ENCODE measurements at places on chromosomes 7 and 10.

- peak; percentile 55 for DNase-seq
Measured at GRCh38 chr10:45354261-45354660, 19.8 kb upstream of the ALOX5 start.

DNA sequence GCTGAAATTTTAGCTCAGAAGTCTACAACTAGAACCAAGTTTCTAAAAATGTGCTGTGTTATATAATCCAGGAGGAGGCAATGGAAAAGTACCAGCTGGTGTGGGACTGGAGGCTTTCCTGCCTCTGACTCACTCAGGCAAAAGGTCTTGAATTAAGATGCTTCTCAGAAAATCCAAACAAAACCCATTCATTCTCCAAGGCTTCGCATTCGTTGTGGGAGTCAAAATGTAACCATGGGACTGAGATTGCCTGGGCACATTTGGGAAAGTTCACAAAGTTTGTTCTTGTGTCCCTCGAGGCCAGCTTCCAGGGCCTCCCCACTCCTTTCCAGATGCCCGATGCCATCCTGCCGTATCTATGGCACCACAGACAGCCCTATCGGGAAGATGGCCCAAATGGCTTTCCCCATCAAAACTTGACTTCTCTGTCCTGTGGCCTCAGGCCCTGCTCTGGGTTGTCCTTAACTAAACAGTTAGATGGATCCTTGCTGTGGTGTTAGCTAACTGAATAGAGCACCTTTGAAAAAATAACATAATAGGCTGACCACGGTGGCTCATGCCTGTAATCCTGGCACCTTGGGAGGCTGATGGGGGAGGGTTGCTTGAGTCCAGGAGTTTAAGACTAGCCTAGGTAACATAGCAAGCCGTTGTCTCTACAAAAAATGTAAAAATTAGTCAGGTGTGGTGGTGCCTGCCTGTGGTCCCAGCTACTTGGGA is 180.5 kb downstream of the PFKFB3 start:
- DNase-seq = no peak

GRCh38 chr7:97272237-97272975 is 154.9 kb downstream of the SDHAF3 start:
- no peak for DNase-seq

GRCh38 chr7:88116235-88116795 is 103.5 kb downstream of the SRI start:
- DNase-seq = no peak

DNA sequence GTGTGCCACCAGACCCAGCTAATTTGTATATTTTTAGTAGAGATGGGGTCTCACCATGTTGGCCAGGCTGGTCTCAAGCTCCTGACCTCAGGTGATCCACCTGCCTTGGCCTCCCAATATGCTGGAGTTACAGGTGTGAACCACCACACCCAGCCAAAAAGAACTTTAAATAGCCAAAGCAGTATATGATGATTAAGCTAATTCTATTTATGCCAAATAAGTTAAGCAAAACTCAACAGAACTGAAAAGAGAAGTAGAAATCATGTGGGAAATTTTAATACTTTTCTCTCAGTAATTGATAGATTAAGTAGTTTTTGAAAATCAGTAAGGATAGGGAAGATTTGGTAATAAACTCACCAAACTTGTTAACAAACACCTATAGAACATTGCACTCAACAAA is 24.5 kb upstream of the RHEB start:
- no peak for DNase-seq

DNA sequence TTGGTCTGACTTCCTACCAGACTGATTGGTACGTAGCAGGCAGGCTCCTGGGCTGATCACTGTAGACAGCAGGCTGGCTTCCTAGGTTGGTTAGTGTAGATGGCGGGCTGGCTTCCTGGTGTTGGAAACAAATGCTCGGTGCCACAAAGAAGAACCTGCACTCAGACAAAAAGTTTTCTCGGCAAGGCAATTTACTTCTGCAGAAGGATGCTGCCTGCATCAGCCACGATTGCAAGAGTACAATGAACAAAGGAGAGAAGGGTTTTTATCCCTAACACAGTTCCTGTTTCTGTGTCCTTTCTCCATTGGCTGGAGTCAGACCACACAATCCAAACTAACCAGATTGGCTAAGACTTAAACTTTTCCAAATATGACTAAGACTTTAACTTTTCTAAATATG is 123.6 kb upstream of the PPP2R2D start:
- no peak for DNase-seq

DNA sequence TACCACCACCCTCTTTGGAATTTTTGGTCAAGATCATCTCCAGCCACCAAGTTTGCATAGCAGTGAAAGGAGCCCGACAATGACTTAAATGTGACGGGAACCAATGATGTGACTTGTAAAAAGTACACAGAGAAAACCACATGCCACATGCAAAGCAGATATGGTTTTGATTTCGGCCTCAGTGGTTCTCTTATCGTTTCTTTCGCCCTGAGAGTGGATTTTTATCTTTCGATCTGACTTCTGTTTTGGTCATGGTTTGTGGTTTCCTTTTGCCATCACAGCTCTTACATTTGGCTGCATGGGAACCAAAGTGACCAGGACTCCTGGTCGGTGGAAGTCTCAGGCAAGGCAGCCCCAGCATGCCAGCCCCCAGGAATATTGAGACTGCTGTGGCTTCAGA is 31.5 kb downstream of the TCF7L2 start:
- peak; percentile 31 for DNase-seq

- DNase-seq = peak; percentile 43
Measured at GRCh38 chr7:33109005-33109757, at the start of gene RP9. TSS of gene RP9 (minus strand) at chr7:33109404. CDS start at chr7:33109372, 32 bp downstream.

DNA sequence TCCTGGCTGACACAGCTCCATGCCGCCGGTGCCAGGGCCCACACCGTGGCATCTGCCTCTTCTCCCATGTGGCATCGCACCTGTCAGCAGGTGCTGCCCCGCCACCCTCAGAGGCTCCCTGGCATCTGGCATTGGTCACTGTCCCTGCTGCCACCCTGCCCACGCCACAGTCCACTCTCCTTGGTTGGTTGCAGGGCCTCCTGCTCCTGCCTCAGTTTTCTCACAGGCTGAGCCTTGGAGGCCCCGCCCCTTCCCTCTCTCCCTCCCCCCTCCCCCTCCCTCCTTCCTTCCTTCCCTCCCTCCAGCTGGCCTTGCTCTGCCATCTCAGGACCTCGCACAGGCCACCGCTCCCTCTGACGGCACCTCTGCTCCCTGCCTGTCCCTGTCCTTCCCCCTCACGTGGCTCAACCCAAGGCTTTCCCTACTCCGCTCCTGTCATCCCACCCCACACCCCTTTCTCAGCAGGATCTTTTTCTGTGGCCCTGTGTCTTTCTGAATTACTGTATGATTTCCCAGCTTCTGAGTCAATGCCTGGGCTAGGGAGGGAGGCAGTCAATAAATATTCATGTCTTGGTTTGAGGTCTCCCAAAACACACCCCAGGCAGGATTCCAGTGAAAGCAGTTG is 87.4 kb downstream of the INPP5A start:
- DNase-seq = no peak

DNA sequence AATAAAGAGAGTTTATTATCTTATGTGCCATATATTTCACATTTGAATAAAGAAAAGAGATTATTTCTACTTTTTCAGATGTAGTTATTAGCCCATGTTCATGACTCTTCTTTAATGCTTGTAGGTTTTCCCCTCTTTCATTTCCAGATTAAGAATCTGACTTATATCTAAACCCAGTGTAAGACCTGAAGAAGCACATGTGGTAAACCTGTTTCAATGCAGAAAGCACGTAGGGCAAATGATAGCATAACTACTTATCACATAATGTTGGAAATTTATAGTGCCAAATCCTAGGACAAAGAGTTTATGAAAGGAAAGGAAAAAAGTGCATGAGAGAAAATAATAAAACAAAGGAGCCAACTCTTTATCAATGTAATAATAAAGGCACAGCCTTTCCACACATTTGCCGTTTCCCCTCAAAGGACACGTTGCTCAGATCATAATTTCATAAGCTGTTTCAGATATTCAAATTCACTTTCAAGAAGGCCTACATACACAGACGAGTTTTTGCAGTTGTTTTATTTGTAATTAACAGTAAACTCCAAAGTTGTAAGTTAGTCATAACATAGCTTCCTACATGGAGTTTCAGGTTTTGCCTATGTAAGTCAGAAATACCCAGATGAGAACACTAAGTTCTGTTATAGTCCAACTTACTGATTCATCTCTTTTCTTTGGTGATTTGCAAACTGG is 88.8 kb upstream of the MDFIC start:
- no peak for DNase-seq

- DNase-seq = no peak
Measured at GRCh38 chr7:146544748-146545147, 428.1 kb downstream of the CNTNAP2 start.

- no peak for DNase-seq
Measured at GRCh38 chr10:129934196-129934925, 29.7 kb downstream of the EBF3 start.

GRCh38 chr7:106423111-106423510 is 138.3 kb upstream of the NAMPT start:
- DNase-seq = no peak

DNA sequence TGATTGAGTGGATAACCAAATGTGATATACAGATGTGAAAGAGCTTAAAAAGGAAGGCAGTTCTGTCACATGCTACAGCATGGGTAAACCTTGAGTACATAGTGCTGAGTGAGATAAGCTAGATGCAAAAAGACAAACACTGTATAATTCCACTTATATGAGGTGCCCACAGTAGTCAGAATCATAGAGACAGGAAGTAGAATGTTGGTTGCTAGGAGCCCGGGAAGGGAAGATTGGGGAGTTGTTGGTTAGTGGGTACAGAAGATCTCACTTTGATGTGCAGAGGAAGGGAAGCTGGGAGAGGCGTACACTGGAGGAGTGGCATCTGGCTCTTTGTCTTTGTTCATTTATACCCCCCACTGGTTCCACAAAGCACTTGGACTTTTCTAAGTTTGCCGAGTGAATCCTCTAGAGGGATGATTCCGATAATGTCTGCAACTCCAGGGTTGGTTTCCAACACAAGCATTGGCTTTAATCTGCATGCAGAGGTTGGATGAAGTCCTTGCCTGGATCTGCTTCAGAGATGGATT is 39.5 kb downstream of the TSPAN14 start:
- peak; percentile 23 for DNase-seq

GRCh38 chr10:78215645-78216044 is 182.0 kb downstream of the RPS24 start:
- DNase-seq = no peak

GRCh38 chr7:142000244-142000643 is 4.6 kb downstream of the MGAM start:
- DNase-seq = no peak

- no peak for DNase-seq
Measured at GRCh38 chr10:106615081-106615480, 549.4 kb downstream of the SORCS1 start.

DNA sequence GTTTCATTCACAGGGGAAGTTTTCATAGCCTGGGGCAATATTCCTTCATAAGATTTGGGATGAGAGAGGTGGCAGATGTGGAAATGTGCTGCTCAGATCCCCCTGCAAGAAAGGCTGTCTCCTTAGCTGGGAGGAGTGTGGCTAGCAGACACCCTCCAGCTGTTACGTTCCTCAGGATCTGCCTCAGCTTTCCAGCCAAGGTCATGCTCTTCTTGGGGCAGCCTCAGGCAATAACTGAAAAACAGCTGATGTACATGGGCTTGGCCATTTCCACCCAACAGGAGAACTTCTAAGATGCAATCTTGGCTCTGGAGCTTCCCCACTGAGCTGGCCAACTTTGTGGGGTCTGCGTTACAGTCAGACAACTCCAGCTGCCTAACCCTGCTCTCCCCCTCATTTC is 51.3 kb upstream of the SEPTIN7 start:
- no peak for DNase-seq

DNA sequence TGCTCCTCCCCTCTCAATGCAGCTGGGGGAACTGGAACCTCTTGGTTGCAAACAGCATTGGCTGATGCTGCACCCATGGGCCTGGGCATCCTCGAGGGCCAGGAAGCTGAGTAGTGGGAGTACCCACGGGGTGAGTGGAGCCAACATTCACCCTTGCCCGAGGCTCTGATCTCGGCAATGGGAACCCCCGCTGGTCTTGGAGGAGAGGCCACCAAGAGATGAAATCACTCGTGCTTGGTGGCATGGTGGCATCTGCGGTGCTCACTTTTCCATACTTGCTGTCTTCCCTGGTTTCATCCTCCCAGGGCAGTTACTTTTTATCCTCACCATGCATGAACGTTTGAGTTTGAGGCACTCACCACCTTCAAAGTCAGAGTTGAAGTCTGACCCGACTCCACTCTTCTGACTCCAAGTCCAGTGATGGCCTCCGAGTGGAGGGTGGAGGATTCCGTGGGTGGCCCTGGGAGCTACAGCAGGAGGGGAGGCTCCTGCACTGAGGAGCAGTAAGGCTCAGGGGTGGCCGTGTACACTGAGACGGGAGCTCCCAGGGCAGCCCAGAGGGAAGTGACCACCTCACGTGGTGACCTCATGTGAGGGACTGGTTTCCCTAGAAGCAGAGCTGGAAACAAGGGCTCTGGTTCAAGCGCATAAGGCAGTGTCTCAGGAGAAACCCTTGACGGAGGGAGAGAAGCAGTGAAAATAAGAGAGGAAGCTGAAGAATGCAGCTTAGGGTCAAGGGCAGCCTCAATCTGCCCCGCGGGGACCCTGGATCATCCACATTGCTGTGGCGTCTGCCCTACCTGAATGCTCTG is 349.1 kb downstream of the TCERG1L start:
- no peak for DNase-seq

All from GF-D8 (cell line).